Stimulated activated CD4-positive, alpha-beta T cell treated with anti-CD3 and anti-CD28 coated beads, TNF-alpha, amount 100 ng/mL, for 1 hour (primary cell): ENCODE measurements at places on chromosomes 5 and 9.

DNA sequence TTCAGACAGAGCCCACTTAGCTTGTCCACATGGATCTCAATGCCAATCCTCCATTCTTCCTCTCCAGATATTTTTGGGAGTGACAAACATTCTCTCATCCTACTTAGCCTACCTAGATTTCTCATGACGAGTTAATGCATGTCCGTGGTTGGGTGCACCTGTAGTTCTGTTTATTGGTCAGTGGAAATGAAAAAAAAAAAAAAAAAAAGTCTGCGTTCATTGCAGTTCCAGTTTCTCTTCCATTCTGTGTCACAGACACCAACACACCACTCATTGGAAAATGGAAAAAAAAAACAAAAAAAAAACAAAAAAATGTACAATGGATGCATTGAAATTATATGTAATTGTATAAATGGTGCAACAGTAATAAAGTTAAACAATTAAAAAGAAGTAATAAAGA is 59.0 kb downstream of the BASP1 start:
- DNase-seq, result no peak

- DNase-seq, result no peak
Observed at GRCh38 chr9:76690246-76690972, 73.8 kb upstream of the PCA3 start.

GRCh38 chr9:130336027-130336610 is 70.6 kb downstream of the HMCN2 start:
- no peak for DNase-seq

- DNase-seq, result no peak
Observed at GRCh38 chr5:90940227-90940995, 381.8 kb downstream of the ADGRV1 start.

DNA sequence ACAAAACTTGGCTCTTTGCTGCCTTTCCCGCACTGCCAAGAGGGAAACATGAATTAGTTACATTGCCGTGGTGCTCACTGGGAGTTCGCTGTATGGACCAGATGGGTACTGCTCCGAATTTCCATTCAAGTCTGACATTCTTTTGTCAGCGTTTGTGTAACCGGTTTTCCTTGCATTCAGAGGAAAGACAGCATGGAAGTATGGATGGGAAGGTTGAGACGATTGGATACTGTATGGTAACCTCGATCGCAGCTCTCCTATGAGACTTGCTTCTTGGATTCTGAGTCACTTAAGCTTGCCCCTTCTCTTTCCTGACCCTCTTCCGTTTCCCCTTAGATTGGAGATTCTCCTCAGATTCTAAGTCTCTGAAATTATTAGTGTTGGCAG is 625 bp upstream of the UBLCP1 start:
- no peak for DNase-seq

DNA sequence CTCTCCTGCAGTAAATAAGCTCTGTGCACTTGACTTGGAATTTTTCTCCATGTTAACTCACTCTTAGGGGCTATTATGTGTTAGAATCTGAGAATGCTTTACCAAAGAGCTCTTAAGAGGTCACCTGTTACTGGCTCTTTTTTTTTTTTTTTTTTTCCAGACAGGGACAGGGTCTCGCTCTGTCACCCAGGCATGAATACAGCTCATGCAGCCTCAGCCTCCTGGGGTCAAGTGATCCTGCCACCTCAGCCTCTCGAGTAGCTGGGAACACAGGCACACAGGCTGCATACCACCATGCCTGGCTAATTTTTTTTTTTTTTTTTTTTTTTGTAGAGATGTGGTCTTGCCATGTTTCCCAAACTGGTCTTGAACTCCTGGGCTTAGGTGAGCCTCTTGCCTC is 22.1 kb downstream of the HMGXB3 start:
- DNase-seq, result no peak

DNA sequence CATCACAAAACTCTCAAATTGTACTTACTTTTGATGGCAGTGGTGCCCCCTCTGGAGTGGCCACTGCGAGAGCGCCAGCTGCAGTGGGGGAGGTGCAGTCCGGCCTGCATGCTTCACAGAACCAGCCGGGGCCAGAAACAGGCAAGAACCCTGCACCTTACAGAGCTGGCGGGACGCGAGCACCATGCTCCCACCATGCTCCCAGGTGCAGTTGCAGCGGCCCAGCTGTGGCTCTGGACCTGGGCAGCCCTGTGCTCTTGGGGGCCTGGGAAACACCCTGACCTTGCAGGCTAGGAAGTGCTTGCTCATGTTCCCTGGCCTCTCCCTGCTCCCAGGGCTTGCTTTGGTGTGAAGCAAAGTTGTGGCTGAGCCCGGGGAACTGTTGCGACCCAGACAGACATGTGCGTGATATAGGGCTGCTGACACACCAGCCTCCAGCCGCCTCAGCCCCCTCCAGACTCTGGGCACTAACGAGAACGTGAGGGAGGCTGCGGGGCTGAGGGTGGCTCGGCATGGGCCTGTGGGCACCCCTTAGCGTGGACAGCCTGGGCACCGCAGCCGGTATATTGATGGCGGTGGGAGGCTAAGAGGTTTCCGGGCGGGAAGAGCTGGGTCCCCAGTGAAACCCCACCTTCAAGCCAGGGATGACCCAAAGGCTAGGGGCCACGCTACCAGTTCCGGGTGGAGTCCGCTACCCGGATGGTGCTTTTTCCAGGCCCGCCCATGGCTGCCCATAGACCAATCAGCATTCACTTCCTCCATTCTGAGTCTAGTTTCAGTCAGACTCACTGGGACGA is 1809.9 kb upstream of the ACO1 start:
- no peak for DNase-seq

DNA sequence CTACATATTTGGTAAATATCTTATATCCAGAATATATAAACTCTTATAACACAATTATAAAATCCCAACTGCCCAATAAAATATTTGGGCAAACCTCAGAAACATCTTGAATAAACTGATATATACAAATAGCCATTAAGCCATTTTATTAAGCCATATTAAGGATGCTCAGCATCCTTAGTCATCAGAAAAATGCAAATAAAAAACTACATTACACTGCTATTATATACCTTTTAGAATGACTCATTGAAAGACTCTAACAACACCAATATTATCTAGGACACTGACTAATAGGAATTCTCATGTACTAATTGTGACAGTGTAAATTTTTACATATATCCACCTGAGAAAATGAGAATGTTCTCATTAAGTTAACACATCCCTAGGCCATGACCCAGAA is 77.8 kb downstream of the CDH10 start:
- DNase-seq, result no peak

- DNase-seq, result no peak
Observed at GRCh38 chr5:150565868-150566267, 57.9 kb downstream of the NDST1 start.
